Suprapubic skin (tissue), 4 donors: ENCODE measurements at places on chromosomes 2 and 18. TPM values are rescaled to one million over a fixed set of nuclear protein-coding genes. Genes with fewer than 3 reads are reported as not detected.
A peak's percentile ranks its signal among the peaks of the same experiment; 100 is the strongest.

The MYCN gene
- total RNA-seq, result 0.80 TPM

The NCKAP5 gene
- total RNA-seq, result 6.4 TPM

The ARHGAP15 gene
- total RNA-seq, result 6.0 TPM

DNA sequence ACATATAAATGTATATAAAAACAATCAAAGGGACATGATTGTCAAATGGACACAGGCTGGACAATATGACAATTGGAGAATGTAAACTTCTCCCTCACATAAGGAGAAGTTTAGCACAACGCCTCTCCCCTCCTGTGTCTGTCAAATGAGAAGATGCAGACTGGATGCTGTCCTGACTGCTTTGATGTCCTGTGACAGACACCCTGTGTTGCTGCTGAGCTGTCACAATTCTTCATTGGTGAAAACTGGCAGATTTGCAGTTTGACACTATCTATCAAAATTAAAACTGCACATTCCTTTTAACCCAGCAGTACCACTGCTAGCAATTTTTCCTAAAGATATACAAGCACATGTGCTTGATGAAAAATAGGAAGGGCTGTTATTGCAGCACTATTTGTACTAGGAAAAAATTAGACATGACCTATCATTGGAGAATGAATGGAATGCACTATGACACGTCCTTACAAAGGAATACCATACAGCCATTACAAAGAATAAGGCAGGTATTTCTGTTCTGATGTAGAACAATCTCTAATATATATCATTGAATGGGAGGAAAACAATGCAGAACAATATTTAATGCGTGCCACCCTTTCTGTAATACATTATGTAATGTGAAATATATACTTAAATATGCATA is 12.4 kb downstream of the DPYSL5 start:
- DNase-seq, result no peak

DNA sequence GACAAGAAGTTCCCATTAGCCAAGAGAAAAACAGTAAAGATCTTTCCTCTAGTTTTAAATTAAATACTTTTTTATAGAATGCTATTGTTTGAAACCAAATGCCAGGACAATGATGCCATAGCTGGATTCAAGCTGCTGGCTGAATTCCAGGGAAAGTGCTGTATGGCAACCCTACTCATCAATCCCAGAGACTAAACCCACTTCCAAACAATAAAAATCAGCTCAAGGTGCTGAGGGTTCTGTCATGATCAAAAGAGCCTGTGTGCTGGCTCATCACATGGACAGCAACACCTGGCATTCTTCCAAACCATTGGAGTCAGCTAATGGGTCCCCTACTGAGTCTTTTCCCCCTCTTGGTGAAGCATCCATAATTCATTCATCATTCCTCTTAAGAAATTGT is 53.7 kb upstream of the PARD3B start:
- DNase-seq, result no peak

GRCh38 chr2:240392084-240392947 is 43.1 kb upstream of the GPC1 start:
- peak; percentile 63 for DNase-seq

DNA sequence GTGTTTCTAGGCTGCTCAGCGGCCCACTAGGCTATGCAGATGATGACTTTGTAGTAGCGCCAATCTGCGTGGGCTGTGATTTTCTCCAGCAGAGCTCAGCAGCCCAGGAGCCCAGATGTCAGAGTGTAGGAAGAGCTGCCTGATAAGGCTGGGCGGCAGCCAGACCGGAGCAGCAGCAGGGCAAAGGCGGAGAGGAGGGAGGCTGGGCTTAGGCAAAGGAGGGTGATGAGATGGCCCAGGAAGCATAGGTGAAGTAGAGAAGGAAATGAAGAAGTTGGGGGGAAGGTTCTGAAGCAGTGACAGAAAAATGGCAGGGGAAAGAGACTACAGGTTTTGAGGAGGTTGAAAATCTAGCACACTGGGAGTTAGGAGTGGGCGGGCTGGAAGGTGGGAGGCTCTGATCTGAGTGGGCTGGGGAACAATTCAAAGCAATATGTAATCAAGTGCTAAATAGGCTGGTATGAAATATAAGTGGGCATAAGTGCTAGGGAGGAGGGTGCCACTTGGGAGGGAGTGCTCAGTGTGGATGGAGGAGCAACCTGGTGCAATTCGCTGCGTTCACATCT is 50.6 kb upstream of the STPG4 start:
- no peak for DNase-seq

DNA sequence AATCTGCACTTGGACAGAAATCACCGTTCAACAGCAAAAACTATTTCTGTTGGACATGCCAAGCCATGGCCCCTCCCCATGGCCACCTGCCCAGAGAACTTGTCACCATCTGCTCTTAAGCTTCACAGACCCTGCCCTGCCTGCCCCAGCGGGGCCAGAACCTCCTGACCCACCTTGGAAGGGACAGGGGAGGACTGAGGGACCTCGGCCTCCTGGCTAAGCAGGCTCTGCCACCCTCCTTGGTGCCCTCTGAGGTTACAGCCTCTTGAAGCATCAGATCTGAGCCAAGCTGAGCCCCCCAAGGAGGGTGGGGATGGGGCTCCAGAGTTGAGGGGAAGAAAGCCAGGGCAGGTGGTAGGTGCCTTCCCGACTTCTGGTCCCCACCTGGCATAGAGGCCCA is 6.5 kb downstream of the TEX261 start:
- DNase-seq, result peak; percentile 65

GRCh38 chr2:78992807-78993517 is 32.5 kb upstream of the REG3G start:
- DNase-seq, result no peak
